ENCODE measurements at places on chromosomes 5 and 9. TPM values are rescaled to one million over a fixed set of nuclear protein-coding genes. Genes with fewer than 3 reads are reported as not detected.
A peak's percentile ranks its signal among the peaks of the same experiment; 100 is the strongest.

DNA sequence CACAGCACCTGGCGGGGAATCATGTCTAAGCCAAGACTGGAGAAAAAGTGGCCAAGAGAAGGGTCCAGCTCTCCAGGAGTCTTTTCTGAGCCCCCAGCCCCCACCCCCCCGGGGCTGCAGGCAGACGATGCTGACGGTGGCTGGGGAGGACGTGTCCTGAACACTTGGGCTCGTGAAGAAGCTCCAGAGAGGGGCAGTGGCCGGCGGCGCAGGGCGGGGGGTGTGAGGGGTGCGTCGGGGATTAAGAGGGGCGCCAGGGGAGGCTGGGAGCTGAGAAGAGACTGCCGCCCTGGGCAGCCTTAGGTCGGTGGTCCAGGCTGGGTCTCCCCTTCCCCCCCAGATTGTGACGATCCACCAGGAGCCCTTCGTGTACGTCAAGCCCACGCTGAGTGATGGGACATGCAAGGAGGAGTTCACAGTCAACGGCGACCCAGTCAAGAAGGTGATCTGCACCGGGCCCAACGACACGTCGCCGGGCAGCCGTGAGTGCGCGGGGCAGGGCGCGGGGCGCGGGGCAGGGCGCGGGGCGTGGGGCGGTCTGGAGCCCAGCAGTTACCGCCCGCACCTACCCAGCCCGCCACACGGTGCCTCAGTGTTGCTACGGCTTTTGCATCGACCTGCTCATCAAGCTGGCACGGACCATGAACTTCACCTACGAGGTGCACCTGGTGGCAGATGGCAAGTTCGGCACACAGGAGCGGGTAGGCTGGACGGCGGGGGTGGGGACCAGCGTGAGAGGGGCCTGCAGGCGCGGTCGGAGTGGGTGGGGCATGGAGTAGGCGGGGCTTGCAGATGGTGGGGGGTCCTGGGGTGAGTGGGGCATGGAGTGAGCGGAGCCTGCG lies 8.9 kb downstream of the LRRC26 start:
- ATAC-seq: no peak

NPR3 gene
- 0.09 TPM for total RNA-seq

- no peak for ATAC-seq
Measured at GRCh38 chr5:81837667-81838306, 86.9 kb upstream of the SSBP2 start.

DNA sequence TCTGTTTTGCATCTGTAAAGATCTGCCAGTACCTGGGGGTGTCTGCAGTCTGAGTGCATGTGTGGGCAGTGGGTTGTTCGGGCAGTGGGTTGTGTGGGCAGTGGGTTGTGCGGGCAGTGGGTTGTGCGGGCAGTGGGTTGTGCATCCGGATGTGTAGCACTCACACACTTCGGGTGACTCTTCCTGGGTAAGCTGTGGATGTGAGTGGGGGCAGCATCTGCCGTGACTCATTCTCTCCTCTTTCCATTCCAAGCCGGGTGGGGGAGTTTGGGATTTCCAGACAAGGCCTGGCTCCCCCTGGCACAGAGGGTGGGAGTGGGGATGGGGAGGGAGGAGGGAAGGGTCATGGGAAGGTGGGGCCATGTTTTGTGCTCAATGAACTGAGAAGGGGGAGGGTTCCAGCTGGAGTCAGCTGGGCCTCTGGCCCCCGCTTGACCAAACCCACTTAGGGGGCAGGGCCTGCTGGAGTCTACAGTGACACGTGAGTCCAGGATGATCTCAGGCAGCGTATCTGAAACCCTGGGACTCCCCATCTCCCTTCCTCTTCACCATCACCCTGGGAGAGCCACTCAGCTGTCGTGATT lies 8.3 kb downstream of the CRB2 start:
- ATAC-seq: peak; percentile 54

- ATAC-seq: no peak
Measured at GRCh38 chr9:115517335-115518075, 399.5 kb upstream of the TNC start.

Measured in activated T-helper 17 cell treated with anti-CD3 and anti-CD28 coated beads, Interleukin-2, amount 50 U/mL, for 72 hours (primary cell).